ENCODE measurements at places on chromosomes 12 and 14.

DNA sequence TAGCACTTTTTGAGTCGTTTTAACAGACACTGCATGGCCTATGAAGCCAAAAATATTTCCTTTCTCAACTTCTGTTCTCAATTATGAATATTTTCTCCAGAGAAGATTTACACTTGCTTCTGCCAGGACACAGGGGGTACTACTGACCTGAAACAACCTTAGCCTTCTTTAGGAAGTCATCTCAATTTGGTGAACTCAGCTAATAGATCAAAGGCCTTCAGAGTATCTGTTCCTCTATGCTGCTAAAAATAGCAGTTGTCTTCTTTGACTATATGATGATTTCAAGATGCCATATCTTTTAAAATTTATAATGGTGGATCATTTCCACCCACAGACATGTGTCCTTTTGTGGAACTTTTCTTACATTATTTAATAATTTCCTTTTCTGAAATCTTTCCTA lies 14.0 kb upstream of the NDUFA12 start:
- DNase-seq: no peak

GRCh38 chr12:7835766-7836165 lies 36.9 kb downstream of the SLC2A14 start:
- DNase-seq: no peak

- DNase-seq: no peak
Measured at GRCh38 chr12:90574676-90575075, 380.3 kb downstream of the CCER1 start.

- peak; percentile 39 for DNase-seq
Measured at GRCh38 chr12:122951979-122952892, 14.0 kb downstream of the ABCB9 start.

DNA sequence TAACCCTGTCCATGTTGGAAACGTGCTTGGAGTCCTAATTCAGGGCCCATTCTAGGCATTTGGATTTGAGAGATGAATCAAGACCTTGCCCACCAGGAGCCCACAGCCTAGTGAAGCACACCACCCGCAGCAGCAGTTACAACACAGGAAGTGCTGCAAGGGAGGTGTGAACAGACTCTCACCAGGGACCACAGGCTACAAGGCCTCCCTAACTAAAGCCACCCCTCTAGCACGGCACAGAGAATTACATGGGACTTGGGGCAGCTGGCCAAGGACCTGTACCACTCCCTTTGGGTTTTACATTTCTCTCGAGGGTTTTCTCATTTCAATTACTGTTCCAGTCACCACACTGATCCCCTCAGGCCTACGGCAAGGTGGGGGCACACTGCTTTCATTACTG lies 49.5 kb upstream of the FOXN3 start:
- peak; percentile 20 for DNase-seq

GRCh38 chr14:68269136-68269927 lies 449.8 kb downstream of the RAD51B start:
- no peak for DNase-seq

DNA sequence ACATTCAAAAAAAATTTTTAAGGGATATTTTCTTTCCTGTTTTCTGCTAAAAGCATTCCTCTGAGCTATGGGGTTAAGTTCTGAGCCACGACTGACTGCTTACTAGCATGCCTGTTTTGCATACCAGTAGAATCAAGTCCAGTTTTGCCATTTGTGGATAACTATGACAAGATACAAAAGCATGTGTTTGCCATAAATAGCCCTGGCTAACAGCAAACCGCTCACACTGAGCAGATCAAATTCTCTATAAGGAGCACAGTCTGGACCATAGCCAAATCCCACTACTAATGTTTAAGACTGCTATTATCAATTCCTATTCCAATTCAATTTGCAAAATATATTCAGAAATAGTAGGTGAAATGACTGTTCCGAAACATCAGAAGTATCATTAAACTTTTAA lies 3.2 kb downstream of the CFL2 start:
- DNase-seq: no peak

Measured in stimulated activated CD8-positive, alpha-beta memory T cell treated with anti-CD3 and anti-CD28 coated beads, Interleukin-7, amount 100 ng/mL, for 1 hour (primary cell).